Neural crest cell (in vitro differentiated cells): ENCODE measurements at places on chromosomes 6 and 20. TPM values are rescaled to one million over a fixed set of nuclear protein-coding genes. Genes with fewer than 3 reads are reported as not detected.
A peak's percentile ranks its signal among the peaks of the same experiment; 100 is the strongest.

DNA sequence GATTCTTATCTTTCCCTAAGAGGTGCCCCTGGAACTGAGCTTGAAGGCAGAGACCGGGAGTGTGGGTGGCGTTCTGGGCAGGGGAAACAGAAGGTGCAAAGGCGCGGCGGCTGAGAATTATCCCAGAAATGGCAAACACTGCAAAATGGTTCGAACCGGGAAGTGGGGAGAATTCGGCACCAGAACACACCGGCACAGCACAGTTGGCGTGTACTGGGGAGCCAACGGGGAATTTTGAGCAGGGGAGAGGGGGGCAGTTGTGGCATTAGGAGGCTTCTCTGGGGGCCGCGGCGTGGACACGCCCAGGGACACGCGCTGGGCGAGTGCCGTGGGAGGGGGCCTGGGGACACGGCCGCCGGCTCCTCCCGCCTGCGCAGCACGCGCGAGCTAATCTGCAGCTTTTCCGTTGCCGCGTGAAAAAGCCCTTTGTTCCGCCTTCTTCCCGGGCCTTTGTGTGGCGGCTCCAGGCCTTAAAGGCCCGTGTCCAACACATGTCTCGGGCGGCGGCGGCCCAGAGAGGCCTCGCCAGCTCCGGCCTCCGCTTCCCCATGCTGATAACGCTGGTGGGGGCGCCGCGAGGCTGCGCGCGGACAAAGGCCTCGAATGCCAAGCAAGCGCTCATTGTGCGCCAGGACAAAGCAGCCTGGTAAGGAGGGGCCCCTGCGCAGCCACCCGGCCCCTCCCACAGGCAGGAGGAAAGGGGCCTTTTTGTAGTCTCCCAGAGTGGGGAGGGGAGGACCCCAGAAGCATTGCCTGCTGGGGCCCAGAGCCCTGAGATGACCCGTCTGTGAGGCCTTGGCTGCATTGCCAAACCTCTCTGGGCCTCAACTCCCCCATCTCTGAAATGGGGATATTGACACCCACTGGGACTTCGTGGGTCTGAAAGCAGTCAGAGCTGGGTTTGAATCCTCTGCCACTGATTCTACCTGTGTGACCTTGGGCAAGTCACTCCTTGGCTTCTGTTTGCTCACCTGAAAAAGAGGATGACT is 82.8 kb downstream of the CD40 start:
- H3K36me3 ChIP-seq = no peaks in the 10 kb centered on the region
- H3K27ac ChIP-seq = no peak overlapping the region
- H3K4me3 ChIP-seq = no peak overlapping the region

DNA sequence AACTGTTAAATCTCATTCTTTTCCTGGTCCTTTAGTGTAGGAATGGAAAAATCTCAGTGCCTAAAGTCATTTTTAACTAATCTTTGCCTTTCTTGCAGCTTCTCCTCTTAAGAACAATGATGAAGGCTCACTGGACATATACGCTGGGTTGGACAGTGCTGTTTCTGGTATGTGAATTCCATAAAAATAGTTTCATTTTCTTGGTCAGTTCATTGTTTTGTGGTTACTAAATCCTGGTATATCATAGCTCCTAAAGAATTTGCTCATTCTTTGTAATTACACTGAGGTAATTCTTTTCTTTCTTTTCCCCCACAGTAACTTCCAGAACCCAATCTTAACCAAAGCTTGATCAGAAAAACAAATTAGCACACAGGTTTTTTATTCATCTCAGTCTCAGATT is 23.4 kb downstream of the CASP8AP2 start:
- peaks cover 15% of the 10 kb centered on the region for H3K36me3 ChIP-seq
- H3K4me3 ChIP-seq = no peak overlapping the region
- no peak for DNase-seq
- H3K4me1 ChIP-seq = no peaks in the 10 kb centered on the region

GRCh38 chr20:32761831-32762753 is at the start of gene DNMT3B:
Gene DNMT3B (plus strand): TSS chr20:32762385. CDS start chr20:32780324, 17,939 bp downstream.
- H3K4me1 ChIP-seq = peaks cover 42% of the 10 kb centered on the region
- H3K27ac ChIP-seq = peak within 1 kb of the TSS; percentile 77
- H3K36me3 ChIP-seq = no peaks in the 10 kb centered on the region
- peak; percentile 86 for DNase-seq
- H3K27me3 ChIP-seq = peaks cover 15% of the 10 kb centered on the region
- peak within 1 kb of the TSS; percentile 98 for H3K4me3 ChIP-seq

GRCh38 chr6:28867086-28867409 is 56.7 kb downstream of the TRIM27 start:
- peak overlapping the region; percentile 68 for H3K27ac ChIP-seq
- peaks cover 29% of the 10 kb centered on the region for H3K4me1 ChIP-seq
- DNase-seq = no peak
- peaks cover 25% of the 10 kb centered on the region for H3K27me3 ChIP-seq
- H3K36me3 ChIP-seq = peaks cover 15% of the 10 kb centered on the region

Gene LPIN3
- total RNA-seq = 1.8 and 3.0 TPM in 2 replicates

Gene SIM1
- 0.55 and 0.58 TPM in 2 replicates for total RNA-seq

Gene PTGIS
- total RNA-seq = 7.1 and 9.8 TPM in 2 replicates

Gene SYNDIG1
- 0.49 and 0.75 TPM in 2 replicates for total RNA-seq
